ENCODE measurements at places on chromosomes 12 and 14. TPM values are rescaled to one million over a fixed set of nuclear protein-coding genes. Genes with fewer than 3 reads are reported as not detected.

The AQP2 gene
- 0.83 TPM for total RNA-seq

The HOXC11 gene
- not detected for total RNA-seq

The CDH24 gene
- total RNA-seq: 1.4 TPM

The P2RX7 gene
- 1.3 TPM for total RNA-seq

The ATP2B1 gene
- 14.9 TPM for total RNA-seq

The SLCO1A2 gene
- not detected for total RNA-seq

The MLEC gene
- total RNA-seq: 179 TPM

The C12orf60 gene
- 0.90 TPM for total RNA-seq

The AJUBA gene
- total RNA-seq: 24.6 TPM

The PALS1 gene
- 10.3 TPM for total RNA-seq

- DNase-seq: no peak
These were observed 17.9 kb upstream of the BATF start for GRCh38 chr14:75504411-75504810.

DNA sequence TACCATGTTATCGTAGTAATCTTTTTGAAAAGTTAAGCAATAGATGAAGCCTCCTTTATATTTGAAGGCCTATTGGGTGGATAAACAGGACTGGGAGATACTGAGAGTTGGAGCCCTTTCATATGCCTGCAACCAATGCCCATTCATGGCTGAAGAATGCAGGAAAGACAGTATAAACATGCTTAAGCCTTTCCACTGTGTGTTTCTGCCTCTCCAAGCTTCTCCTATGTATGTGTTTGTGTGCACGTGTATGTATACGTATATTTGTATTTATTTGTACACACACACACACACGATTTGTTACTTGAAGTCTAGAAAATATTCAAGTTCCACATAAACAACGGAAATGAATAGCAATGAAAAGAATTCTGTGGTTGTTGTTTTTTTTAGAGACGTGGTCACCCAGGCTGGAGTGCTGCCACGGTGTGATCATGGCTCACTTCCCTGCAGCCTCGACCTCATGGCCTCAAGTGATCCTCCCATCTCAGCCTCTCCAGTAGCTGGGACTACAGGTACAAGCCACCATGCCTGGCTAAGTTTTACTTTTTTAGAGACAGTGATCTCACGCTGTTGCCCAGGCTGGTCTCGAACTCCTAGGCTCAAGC, 1453.5 kb downstream of the AACS start:
- no peak for DNase-seq

- DNase-seq: no peak
These were observed 6.9 kb downstream of the VEZT start for GRCh38 chr12:95224202-95225170.

DNA sequence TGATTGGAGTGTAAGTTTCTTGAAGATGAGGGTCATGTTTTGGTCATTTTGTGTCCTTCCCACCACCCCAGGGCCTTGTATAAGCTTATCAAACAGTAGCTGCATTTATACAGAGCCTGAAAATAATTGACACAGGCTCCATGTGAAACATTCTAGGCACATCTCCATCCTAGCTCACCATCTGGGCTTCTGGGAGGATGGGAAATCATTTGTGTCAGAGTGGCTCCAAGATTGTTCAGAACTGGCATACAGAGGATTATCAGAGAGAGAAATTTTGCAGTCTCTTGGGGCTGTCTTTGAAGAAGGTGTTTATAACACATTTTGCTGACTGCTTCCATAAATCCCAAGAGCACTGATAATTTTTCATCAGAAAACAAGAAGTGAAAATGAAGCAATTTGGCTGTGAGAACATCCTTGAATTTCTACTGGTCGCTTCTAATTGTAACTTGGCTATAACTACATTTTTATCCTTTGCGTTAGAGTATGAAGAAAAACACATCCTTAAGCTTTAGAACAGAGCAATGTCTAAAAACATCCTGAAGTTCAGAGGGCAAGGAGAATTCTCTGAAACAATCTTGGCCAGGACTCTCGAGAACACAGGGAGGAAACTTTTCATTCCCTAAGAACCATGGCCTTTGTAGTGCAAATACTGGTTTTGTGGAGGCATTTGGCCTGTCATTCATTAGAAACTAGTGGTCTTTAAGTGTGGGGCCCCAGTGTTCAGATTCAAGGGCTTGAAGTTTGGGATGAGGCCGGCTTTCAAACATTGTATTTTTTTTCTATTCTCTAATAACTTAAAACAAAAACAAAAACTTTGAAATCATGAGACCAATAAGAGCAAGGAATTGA, 151.1 kb downstream of the DACT1 start:
- DNase-seq: no peak

GRCh38 chr12:119644930-119645329, 23.0 kb upstream of the PRKAB1 start:
- DNase-seq: no peak

GRCh38 chr12:77591959-77592743, 238.5 kb upstream of the NAV3 start:
- DNase-seq: no peak

DNA sequence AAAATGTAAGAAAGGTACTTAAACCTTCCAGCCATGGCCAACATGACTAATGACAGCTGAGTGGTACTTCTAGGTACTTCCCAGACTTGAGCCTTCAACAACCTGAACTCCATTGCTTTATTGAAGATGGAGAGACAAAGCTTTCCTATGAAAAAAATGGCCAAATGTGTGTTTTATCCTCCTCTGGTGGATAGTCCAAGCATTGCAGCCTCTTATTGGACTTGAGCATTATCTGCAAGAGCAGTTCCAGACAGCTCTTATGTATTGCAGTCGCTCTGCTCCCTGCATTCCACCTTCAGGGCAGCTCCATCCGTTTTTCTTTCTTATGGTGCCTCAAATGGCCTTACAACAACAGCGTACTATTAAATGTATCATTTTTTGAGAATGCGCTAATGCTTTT, 588.2 kb downstream of the NRXN3 start:
- no peak for DNase-seq

GRCh38 chr12:108332791-108333382, 6.2 kb downstream of the CMKLR1 start:
- DNase-seq: peak; percentile 77

GRCh38 chr12:94139816-94140215, 8.6 kb upstream of the PLXNC1 start:
- no peak for DNase-seq

DNA sequence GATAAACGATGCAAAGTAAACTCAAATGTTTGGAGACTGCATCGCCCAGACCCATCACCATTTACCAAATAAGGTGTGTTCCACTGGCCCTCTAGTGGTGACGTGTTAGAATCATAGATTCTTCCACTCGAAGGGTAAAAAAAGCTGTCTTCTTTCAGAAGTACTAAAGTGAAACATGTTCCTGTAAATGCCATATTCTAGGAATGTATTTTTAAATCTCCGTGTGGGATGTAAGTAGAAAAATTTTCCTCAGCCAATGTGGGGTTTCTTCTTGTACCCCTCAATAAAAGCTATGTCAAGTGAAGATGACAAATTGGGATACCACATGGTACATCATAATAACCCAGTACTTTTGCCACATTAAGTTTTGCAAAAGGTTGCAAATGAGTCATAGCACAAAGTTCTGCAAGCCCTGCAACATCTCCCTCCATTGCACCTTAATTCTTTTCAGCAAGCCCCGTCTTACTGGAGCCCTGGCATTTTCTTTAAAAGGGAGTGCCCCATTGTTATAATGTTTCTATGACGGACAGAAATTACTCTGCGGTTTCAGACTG, 100.8 kb downstream of the CCER1 start:
- DNase-seq: no peak

DNA sequence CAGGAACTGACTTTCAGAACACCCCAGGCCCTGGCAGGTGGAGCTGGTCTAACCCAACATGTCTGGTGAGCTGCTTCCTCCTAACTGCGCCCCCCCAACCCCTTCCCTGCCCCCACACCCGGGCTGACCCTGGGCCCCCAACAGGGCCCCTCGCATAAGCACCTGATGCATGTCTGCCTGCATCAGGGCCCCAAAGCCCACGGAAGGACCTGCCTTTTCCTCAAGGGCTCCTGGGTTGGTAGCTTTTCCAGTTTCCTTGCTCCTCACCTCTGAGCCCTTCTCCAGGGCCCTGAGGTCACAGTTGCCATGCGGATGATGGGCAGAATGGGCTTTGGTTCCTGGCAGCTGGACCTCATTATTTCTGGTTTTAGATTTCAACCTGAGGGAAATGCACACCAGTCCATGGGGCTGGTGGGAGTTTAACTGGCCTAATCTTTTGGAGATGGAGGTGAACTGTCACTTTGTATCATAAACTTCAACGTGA, 18.5 kb downstream of the TESC start:
- DNase-seq: no peak

GRCh38 chr14:104036212-104036611, 49.3 kb upstream of the ASPG start:
- DNase-seq: no peak

DNA sequence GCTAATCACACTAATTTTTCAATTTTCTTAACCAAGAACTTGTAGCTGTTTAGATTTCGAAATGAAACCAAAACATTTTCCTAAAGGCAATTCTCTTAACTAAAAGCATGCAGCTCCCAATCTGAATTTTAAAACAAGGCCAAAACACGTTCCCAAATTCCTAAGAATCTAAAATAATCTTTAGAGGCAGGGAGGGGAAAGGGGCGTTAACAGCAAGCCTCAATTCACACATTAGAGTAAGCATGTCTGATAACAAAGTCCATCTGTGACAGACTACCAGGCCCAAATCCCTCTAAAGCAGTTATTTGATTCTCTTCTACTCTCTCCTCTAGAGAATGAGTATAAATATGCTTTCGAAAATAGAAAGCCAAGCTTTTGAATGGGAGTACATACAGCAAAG, 754 bp downstream of the ATG14 start:
- DNase-seq: no peak

- DNase-seq: no peak
These were observed 6.7 kb downstream of the RPH3A start for GRCh38 chr12:112798048-112798760.

- no peak for DNase-seq
These were observed 16.1 kb upstream of the VDR start for GRCh38 chr12:47920913-47921312.

DNA sequence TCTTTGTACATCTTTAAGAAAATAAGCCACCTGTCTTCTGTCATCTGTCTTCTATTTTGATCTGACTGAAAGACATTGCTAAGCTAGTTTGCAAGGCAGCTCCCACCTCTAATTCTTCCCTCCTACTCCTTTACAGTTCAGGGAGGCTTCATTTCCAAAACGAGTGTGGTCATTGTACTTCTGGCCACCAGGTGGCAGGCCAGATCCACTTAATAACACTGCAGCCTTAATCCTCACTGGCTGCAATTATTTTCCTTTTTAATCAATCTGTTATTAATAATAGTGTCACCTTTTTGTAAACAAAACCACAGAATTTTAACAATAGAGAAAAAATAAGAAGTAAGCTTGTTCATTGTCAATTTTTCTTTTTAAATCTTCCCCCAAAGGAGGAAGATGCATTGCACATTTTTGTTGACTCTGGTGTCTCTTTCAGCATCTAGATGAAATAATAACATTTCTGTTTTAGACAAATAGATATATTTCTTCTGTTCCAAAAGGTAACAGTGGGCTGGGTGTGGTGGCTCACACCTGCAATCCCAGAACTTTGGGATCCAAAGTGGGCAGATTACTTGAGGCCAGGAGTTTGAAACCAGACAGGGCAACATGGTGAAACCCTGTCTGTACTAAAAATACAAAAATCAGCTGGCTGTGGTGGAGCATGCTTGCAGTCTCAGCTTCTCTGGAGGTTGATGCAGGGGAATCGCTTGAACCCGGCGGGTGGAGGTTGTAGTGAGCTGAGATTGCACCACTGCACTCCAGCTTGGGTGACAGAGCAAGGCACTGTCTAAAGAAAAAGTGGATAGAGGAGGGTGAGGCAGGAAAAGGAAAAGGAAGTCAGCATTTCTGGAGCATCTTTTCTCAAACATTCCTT, 23.3 kb downstream of the GABARAPL1 start:
- no peak for DNase-seq

DNA sequence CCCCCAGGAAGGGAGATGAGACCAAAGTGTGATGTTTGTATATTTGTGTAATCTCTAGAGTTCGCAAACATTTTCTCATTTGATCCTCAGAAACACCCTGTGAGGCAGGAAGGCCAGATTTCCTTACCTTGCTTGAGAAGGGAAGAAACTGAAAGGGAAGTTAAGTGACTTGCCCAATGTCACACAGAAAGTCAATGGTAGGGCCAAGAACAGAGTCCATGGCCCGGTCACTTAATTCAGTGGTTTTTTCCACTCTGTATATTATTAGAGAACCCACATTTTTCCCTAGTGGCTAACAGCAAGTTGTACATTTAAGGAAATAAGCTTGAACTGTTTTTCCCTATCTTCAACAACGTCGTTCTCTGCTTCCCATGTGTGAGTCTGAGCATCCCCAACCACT, 25.6 kb upstream of the CHPT1 start:
- DNase-seq: no peak

- no peak for DNase-seq
These were observed 78.2 kb upstream of the OSBPL8 start for GRCh38 chr12:76637807-76638206.

DNA sequence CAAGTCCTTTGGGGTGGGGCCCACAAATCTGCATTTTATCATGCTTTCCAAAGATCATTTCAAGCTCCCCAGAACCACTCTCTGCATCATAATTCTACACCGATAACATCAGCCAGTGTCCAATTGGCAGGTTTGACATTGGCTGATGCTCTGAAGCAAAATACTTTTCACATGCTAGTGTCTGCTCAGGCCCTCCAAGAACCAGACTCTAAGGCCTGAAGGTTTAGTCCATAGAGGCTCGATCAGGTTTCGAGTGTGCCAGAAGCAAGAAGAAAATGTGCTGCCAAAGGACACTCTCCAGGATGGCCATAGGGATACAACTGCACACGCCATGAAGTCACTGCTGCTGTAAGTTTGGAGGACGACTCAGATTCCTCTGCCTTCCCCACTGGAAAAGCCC, 280.3 kb downstream of the KSR2 start:
- DNase-seq: no peak

- no peak for DNase-seq
These were observed 359.9 kb downstream of the AEBP2 start for GRCh38 chr12:19799216-19799615.

- DNase-seq: no peak
These were observed 1371.1 kb downstream of the FSCB start for GRCh38 chr14:43135877-43136411.

- DNase-seq: no peak
These were observed 1276.4 kb downstream of the SLC16A7 start for GRCh38 chr12:60872219-60872618.

GRCh38 chr12:56634837-56635791, 5.0 kb upstream of the BAZ2A start:
- peak; percentile 75 for DNase-seq

DNA sequence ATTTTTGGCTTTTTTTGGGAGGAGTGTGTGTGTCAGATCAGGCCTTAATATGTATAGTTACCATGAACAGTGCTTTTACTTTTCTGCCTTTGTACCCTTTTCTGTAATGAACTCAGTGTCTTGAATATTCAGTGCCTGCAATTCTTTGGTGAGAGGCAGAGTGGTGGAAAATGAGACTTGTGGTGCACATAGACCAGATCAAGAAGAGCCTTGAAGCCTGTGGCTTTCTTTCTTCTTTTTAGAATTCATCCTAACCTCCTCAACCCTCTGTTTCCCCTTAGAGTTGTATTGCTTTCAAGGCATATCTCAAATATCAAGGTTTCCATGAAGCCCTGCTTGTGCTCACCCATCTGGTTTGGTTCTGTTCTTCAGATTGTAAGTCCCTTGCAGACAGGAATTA, 2.6 kb downstream of the YLPM1 start:
- DNase-seq: no peak
